Upper lobe of left lung (tissue), 6 donors: ENCODE measurements at places on chromosomes 2 and 18. TPM values are rescaled to one million over a fixed set of nuclear protein-coding genes. Genes with fewer than 3 reads are reported as not detected.

MERTK gene
- total RNA-seq = 141 TPM

IMMT gene
- total RNA-seq = 45.1 TPM

RNF125 gene
- total RNA-seq = 4.6 TPM

DLGAP1 gene
- 4.0 TPM for total RNA-seq

SLC5A7 gene
- not detected for total RNA-seq

RMND5A gene
- 55.3 TPM for total RNA-seq

EFHD1 gene
- 4.6 TPM for total RNA-seq

GKN1 gene
- total RNA-seq = not detected

CASP8 gene
- 40.5 TPM for total RNA-seq

FBXO48 gene
- 1.2 TPM for total RNA-seq

ADAM17 gene
- 63.5 TPM for total RNA-seq

TMEM37 gene
- 12.2 TPM for total RNA-seq

GCG gene
- total RNA-seq = not detected

EN1 gene
- total RNA-seq = not detected

IL36B gene
- total RNA-seq = not detected

KCNF1 gene
- total RNA-seq = 1.1 TPM

CHST9 gene
- 0.20 TPM for total RNA-seq

NT5DC4 gene
- total RNA-seq = 0.55 TPM

NOSTRIN gene
- 97.5 TPM for total RNA-seq

TUBA4B gene
- 2.9 TPM for total RNA-seq

ALPI gene
- total RNA-seq = not detected

PTPN4 gene
- 39.3 TPM for total RNA-seq

YWHAQ gene
- total RNA-seq = 185 TPM

SP140 gene
- 13.3 TPM for total RNA-seq

CSRNP3 gene
- 2.2 TPM for total RNA-seq

MYO3B gene
- total RNA-seq = 0.13 TPM

TRABD2A gene
- total RNA-seq = 22.0 TPM

SCTR gene
- 38.8 TPM for total RNA-seq

SLC9A4 gene
- not detected for total RNA-seq

CACNB4 gene
- total RNA-seq = 7.7 TPM

ARHGAP25 gene
- total RNA-seq = 19.6 TPM

AKAIN1 gene
- not detected for total RNA-seq

ZNF804A gene
- total RNA-seq = 0.89 TPM
